Type B pancreatic cell (in vitro differentiated cells): ENCODE measurements at places on chromosomes 2 and 18.

- DNase-seq = no peak
- no peaks in the 10 kb centered on the region for H3K36me3 ChIP-seq
- H3K27ac ChIP-seq = no peak overlapping the region
Measured at GRCh38 chr2:12119841-12120240, 373.4 kb downstream of the LPIN1 start.

GRCh38 chr18:44654573-44654972, 26.1 kb upstream of the SETBP1 start:
- no peak overlapping the region for H3K27ac ChIP-seq
- DNase-seq = no peak
- H3K36me3 ChIP-seq = no peaks in the 10 kb centered on the region
- peaks cover 5% of the 10 kb centered on the region for H3K4me1 ChIP-seq

DNA sequence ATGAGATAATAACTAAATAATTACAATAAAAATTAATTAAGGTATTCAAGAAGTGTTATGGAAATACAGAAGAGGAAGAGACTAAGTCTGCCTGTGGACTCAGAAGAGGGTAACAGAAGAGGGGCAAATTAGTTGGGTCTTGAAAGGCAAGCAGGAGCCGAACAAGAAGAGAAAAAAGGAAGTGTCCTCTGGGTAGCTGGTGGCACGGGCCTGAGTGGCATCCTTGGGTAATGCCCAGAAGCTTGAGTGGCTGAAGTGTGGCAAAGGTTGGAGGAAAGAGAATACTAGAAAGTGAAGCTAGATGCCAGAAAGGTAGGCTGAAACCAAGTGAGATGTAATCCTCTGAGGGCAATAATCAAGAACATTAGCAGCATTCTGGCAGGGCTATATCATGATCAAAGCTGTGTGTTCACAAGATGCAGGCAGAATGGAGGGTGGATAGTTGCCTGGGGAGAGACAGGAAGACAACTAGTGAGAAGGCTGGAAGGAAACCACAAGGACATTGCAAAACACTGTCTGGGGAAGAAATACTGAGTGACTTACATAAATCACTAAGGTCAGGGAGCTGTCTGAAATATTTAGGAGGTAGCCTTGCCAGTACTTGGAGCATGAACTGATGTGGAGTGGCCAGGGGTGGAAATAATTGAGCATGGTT, 16.2 kb downstream of the DOCK10 start:
- H3K36me3 ChIP-seq = no peaks in the 10 kb centered on the region
- H3K27ac ChIP-seq = no peak overlapping the region
- no peak overlapping the region for H3K4me3 ChIP-seq
- H3K4me1 ChIP-seq = no peaks in the 10 kb centered on the region
- peaks cover 9% of the 10 kb centered on the region for H3K27me3 ChIP-seq
- DNase-seq = no peak

DNA sequence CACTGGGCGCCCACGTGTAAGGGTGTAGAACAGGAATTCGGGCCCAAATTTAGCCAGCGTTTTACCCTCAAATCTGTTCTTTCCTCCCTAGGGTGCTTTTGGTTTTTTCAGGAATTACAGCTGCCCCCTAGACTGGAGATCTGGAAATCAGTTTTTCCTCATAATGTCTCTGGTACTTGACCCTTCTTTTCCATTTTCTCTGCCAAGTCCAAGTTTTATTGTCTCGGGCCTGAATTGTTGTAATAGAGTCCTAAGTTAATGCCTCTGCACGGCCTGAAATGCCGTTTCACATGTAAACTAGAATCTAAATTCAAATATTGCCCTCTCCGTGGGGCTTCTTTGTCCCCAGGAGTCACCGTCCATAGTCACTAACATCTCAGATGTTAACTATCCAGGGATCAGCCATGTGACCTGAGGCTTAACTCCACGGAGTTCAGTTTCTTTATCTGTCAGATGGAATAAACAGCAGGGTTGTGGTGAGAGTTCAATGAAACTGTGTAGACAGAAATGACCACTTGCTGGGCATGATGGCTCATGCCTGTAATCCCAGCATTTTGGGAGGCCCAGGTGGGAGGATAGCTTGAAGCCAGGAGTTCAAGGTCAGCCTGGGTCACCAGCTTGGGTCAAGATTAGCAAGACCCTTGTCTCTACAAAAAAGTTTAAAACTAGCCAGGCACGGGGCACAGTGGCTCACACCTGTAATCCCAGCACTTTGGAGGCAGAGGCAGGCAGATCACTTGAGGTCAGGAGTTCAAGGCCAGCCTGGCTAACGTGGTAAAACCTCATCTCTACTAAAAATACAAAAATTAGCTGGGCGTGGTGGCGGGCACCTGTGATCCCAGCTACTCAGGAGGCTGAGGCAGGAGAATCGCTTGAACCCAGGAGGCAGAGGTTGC, 12.7 kb upstream of the CABLES1 start:
- H3K36me3 ChIP-seq = no peaks in the 10 kb centered on the region
- H3K4me1 ChIP-seq = peaks cover 16% of the 10 kb centered on the region
- no peak for DNase-seq
- H3K4me3 ChIP-seq = no peak overlapping the region

DNA sequence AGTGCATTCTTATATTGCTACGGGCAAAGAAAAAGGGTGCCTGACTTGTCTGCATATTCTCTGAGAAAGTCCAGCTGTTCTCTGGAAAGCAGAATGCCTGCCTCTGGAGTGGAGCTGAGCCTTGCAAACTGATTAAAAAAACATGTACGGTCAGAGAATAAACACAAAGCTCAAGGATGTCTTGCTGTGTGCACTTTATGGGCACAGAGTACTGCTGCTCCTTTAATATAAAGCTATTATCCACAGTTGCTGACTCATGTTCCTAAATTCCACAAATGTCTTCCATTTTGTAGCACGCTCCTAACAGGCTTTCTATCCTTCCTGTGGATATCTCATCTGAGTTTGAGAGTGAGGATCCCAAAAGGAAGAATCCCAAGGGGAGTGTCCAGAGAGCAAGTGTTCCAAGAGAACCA, 229.0 kb downstream of the MREG start:
- DNase-seq = no peak
- peaks cover 38% of the 10 kb centered on the region for H3K4me1 ChIP-seq
- no peaks in the 10 kb centered on the region for H3K27me3 ChIP-seq
- H3K36me3 ChIP-seq = no peaks in the 10 kb centered on the region

- no peak overlapping the region for H3K4me3 ChIP-seq
- H3K4me1 ChIP-seq = peaks cover 9% of the 10 kb centered on the region
- no peak overlapping the region for H3K27ac ChIP-seq
- no peaks in the 10 kb centered on the region for H3K36me3 ChIP-seq
- peaks cover 4% of the 10 kb centered on the region for H3K27me3 ChIP-seq
Measured at GRCh38 chr2:41913311-41913710, 134.5 kb upstream of the PKDCC start.

- no peak overlapping the region for H3K27ac ChIP-seq
- H3K36me3 ChIP-seq = no peaks in the 10 kb centered on the region
- H3K4me3 ChIP-seq = no peak overlapping the region
- DNase-seq = no peak
Measured at GRCh38 chr2:48651158-48651790, 33.6 kb downstream of the GTF2A1L start.

DNA sequence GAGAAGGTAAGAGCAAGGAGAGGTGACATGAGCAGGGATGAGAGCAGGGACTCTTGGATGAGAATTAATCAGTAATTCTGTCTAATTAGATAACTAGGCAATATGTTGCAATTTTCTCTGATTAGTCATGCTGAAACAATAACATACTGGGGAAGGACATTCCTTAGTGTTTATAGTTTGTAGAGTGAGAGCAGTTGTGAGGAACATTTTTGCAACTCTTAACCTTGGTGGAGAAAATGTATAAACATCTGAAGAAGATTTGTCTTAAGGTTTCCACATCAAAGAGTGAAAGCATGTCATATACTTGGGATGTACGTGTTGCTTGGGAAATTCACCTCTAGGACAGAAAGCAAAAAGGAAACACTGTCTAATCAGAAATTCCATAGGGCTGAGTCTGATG, 955.4 kb upstream of the FANCL start:
- no peaks in the 10 kb centered on the region for H3K4me1 ChIP-seq
- no peak overlapping the region for H3K27ac ChIP-seq
- H3K4me3 ChIP-seq = no peak overlapping the region
- no peaks in the 10 kb centered on the region for H3K27me3 ChIP-seq
- H3K36me3 ChIP-seq = no peaks in the 10 kb centered on the region

GRCh38 chr2:96773922-96774321, 13.2 kb downstream of the CNNM4 start:
- no peak overlapping the region for H3K4me3 ChIP-seq
- DNase-seq = no peak
- H3K27ac ChIP-seq = no peak overlapping the region
- H3K27me3 ChIP-seq = no peaks in the 10 kb centered on the region
- peaks cover 19% of the 10 kb centered on the region for H3K4me1 ChIP-seq
- H3K36me3 ChIP-seq = peaks cover 3% of the 10 kb centered on the region

- H3K27me3 ChIP-seq = peaks cover 7% of the 10 kb centered on the region
- no peak overlapping the region for H3K27ac ChIP-seq
- no peaks in the 10 kb centered on the region for H3K4me1 ChIP-seq
- no peak overlapping the region for H3K4me3 ChIP-seq
- no peak for DNase-seq
Measured at GRCh38 chr2:84231478-84231877, 227.6 kb downstream of the SUCLG1 start.

- H3K4me1 ChIP-seq = peaks cover 27% of the 10 kb centered on the region
- H3K4me3 ChIP-seq = no peak overlapping the region
- peaks cover 21% of the 10 kb centered on the region for H3K27me3 ChIP-seq
- no peak for DNase-seq
- no peak overlapping the region for H3K27ac ChIP-seq
Measured at GRCh38 chr18:45627204-45627526, 11.9 kb downstream of the SLC14A2 start.

DNA sequence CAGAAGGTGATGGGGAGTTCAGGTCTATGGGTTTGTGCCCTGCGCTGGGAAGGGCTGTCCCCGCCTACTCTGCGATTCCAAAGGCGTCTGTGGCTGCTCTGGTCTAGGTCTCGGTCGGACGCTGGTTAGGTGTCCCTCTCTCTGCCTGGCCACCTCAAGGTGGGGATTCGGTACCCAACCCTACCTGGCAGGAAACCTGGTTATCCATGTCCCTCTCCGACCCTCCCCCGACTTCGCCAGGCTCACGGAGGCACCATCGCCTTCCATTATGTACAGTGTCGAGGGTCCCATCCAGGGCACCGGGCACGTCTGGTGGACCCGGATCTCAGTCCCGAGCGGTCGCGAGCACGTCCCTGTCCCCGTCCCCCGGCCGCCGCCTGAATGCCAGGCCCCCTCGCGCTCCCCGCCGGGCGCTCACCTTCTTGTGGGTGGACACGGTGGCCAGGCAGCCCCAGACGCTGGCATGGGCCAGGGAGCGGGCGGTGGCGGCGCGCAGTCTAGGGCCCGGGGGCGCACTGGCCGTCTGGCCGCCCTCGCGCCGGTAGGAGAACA, 628 bp downstream of the CREG2 start:
- H3K27ac ChIP-seq = no peak overlapping the region
- H3K27me3 ChIP-seq = peaks cover 70% of the 10 kb centered on the region
- DNase-seq = no peak

DNA sequence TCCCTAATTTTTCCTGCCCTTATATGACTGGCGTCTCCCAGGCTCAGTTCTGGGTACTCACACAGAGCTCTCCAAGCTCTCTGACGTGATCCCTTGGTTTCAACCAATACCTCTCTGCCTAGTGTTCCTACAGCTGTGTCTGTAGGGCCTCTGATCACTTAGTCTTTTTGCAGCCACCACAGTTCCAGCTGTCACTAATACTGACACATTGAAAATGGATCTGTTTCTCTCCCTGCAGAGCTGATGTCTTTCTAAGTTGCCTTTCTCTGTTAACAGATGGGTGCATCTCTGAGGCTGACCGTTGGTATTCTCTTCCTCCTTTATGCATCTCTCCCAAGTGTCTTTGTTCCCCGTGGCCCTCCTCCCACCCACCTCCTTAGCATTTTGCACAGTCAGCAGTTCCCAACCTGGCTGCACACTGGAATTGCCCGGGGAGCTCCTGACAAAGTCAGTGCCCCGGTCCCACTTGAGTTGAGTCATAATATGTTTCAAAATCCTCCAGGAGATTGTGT, 62.5 kb downstream of the CERS6 start:
- H3K27ac ChIP-seq = peak overlapping the region; percentile 74
- peaks cover 49% of the 10 kb centered on the region for H3K4me1 ChIP-seq
- no peak for DNase-seq

DNA sequence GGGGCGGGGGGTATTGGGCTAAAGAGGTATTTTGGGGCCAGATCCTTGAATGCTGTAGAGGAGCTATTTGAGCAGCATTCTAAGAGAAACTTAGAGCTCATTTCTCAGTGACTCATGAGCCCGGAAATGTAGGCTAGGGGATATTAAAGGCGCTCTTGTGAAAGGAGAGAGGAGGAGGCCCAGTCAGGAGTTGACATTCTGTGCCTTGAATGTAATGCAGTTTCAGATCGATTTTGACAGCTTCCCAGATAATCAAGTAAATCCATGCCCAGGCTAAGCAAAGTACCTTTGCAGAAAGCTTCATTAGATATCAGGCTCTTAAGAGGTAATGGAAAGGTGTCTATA, 1.5 kb downstream of the CAB39 start:
- peak overlapping the region; percentile 96 for H3K4me3 ChIP-seq
- H3K36me3 ChIP-seq = peaks cover 5% of the 10 kb centered on the region
- peak overlapping the region; percentile 97 for H3K27ac ChIP-seq

DNA sequence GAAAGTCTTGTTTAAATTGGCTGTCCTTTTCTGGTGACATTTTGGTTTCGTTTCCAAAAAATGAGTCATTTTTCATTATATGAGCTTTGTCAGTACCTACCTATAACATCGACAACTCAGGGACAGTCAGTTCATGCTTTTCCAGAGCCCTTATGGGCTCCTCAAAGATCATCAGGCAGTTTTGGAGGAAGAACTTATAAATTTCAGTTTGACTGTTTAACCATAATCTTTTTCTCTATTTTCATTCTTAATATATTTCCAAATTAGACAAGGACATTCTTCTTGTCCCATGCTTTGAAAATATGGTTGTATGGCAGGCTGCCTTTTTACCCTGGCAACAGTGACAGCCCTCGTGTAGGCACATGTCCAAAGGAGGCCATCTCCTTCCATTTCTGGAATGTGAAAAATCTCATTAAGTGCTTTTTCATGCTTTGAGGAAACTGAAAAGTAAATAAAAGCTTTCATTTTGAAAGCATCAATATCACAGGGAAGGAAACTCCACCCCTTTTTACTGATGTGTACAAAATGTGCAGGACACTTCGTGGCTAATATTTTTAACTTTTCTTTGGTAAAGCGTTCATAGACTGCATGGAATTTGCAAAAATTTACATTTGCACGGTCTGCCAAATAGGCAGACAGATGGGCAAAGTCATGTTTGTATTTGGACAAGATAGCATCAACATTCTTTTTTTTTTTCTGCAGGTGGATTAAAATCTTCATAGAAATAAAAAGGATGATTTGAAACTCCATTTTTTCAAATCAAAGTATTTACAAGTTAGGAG, 7.2 kb upstream of the PROC start:
- H3K4me3 ChIP-seq = peak overlapping the region; percentile 10
- no peak for DNase-seq
- H3K4me1 ChIP-seq = peaks cover 14% of the 10 kb centered on the region
- peak overlapping the region; percentile 8 for H3K27ac ChIP-seq
- H3K36me3 ChIP-seq = no peaks in the 10 kb centered on the region
- H3K27me3 ChIP-seq = peaks cover 12% of the 10 kb centered on the region

- no peaks in the 10 kb centered on the region for H3K27me3 ChIP-seq
- H3K36me3 ChIP-seq = no peaks in the 10 kb centered on the region
- no peak overlapping the region for H3K4me3 ChIP-seq
Measured at GRCh38 chr2:8146132-8147005, 535.5 kb upstream of the ID2 start.

- H3K4me3 ChIP-seq = no peak overlapping the region
- no peak overlapping the region for H3K27ac ChIP-seq
- peaks cover 30% of the 10 kb centered on the region for H3K4me1 ChIP-seq
- H3K36me3 ChIP-seq = no peaks in the 10 kb centered on the region
- no peaks in the 10 kb centered on the region for H3K27me3 ChIP-seq
Measured at GRCh38 chr2:174666312-174666711, 68.7 kb upstream of the WIPF1 start.
